ENCODE measurements at places on chromosomes 6 and 20.

DNA sequence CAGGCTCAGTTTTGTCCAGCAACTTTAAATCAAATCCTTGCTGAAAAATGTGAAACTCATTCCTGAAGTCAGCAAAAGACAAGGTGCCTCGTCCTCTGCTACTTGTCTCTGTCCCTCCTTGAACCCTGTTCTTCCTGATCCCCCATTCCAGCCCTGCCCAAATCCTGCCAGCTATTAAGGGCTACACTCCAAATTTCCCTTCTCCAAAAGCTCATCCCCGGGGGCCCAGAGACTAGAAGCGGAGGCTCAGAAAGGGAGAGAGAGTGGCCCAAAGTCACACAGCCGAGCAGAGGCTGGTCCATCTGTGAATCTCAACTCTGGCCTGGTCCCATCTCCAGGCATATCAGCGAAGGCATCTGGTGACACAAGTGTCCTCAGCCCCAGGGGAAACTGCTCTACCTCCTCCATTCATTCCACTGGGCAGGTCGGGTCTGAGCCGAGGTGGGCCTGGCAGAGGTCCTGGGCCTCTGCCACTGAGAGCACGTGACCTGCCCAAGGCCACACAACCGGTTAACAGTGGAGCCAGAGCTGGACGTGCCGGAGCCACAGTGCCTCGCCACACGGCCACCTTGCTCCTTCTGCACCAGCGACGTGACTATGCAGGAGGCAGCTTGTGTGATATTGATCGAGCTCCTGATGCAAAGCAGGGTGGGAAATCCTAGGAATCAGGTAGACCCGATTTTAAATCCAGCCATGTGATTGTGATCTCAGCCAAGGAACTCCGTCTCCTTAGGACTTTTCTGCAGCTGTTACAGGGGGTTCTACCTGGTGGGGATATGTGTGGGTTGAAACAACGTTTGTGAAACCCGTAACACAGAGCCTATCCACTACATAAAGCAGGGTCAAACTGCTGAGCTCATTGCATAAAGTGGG lies 28.6 kb downstream of the NOL4L start:
- DNase-seq: no peak

- DNase-seq: no peak
Observed at GRCh38 chr6:84521511-84521910, 242.9 kb downstream of the TBX18 start.

DNA sequence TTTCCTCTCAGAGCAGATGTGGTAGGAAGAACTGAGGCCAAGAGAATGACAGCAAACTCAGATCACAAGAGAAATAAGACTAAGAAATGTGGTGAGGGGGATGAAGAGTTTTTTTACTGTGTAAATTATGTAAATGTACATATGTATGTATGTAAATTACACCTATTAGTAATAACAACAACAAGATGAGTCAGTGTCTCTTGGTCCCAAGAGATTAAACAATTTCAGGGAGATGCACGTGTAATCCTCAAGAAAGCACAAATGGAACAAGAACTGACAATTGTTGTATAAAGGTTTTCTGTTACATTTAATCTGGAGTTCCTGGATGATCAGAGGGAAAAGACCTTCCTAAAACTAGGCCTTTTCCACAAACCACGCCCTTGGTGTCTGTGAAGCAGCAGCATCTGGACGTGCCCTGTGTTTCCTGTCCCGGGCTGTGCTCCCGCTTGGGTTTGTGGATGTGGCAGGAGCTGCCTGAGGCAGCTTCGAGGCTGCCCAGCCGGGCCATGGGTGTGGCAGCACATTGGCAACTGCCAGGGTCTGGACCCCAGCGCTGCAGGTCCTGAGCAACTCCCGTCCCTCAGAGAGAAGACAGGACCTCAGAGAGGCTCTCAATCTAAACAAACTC lies 994 bp downstream of the CLDN20 start:
- no peak for DNase-seq

DNA sequence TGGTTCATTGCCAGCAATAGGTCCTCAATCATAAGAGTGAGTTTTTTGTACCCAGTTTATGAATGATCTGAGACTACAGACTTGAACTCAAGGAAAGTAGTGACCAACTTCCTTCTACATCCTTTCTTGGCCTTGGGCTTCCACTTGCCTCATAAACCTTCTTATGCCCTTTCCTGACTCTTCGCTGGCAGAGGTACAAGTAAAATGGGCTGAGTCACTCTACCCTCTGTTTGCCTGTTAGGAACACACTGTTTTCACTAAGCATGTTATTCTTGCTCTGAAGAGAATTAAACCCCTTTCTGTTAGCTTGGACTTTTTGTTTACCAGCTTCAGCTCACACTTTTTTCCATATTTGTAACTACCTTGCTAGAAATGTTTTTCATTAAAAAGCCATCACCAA lies 74.4 kb downstream of the PKHD1 start:
- no peak for DNase-seq

DNA sequence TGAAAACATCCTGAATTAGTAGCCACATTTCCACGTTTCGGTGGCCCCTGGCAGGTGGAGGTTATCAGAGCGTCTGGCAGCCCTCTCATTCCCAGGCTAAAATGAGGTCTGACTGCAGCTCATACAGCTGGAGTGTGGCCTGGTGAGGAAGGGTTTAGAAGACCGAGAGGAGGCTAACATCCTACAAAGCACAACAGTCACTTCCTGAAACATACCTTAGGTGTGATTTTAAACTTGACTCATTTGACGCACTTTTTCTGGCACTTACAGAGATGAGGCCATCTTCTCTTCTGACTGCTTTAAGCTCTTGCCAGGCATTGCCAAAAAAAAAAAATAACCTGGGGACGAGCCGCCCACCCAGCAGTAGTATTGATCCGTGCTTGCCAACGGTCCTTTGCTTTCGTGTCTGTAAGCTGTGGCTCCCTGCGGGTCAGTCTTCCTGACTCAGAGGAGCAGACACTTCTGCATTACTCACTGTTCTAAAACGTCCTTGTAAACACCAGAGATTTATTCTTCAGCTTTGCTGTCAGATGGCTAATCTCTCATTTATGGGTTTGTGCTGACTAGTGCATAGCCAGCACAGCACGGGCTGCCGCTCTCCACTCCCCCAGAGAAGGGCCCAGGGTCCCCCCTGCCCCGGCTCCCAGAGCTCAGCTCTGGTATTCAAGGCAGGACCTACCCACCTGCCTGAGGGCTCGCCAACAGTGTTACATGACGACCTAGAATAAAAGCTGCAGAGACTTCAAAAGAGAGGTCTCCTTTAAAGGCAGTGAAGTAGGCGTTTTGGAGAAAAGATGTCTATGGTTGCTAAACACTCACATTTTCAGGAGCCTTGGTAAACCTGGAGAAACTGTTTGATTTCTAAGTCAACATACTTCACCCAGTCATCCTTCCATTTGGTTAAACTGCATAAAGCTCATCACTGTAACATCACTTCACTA lies 78.5 kb upstream of the FRMD1 start:
- DNase-seq: no peak

- DNase-seq: no peak
Observed at GRCh38 chr6:155530219-155530834, 74.7 kb upstream of the NOX3 start.

- DNase-seq: no peak
Observed at GRCh38 chr6:91691449-91691848, 1104.6 kb upstream of the MAP3K7 start.

DNA sequence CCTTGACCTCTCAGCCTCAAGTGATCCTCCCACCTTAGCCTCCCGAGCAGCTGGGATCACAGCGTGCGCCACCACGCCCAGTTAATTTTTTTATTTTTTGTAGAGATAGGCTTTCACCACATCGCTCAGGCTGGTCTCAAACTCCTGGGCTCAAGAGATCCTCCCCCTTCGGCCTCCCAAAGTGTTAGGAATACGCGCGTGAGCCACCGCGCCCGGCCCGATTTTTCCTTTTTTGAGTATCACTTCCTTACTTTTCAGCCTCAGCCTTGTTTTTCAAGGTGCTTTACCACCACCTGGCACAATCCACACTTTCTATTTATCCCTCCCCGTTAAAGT lies 791 bp upstream of the STX11 start:
- DNase-seq: no peak

- DNase-seq: no peak
Observed at GRCh38 chr6:107290491-107290890, 168.9 kb downstream of the PDSS2 start.

DNA sequence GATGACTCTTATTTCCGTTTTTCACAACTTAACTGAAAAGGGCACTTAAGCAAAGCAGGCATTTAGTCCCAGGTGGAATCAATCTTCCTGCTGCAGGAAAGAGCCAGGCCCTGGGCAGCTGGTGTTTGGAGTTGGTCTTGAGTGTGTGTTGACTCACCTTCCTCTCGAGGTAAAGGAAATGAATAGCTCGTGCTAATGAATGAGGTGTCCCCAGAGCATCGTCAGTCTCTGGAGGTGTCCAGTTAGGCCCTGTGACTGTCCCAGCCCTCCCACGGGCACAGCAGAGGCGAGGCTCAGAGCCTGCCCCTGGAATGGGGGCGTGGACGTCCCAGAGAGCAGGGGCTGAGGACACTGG lies 277.7 kb downstream of the NRN1 start:
- DNase-seq: no peak

GRCh38 chr20:10672624-10673127 lies 1.1 kb downstream of the JAG1 start:
- DNase-seq: no peak

- DNase-seq: no peak
Observed at GRCh38 chr20:62590309-62591121, 51.8 kb upstream of the SLCO4A1 start.

GRCh38 chr20:37991157-37991866 lies 41.9 kb downstream of the TTI1 start:
- DNase-seq: no peak

GRCh38 chr20:62782149-62782892 lies 14.0 kb upstream of the MRGBP start:
- DNase-seq: no peak

GRCh38 chr6:130369831-130370230 lies 4.0 kb downstream of the TMEM200A start:
- DNase-seq: no peak

- no peak for DNase-seq
Observed at GRCh38 chr6:157233686-157234085, 89.6 kb downstream of the TMEM242 start.

DNA sequence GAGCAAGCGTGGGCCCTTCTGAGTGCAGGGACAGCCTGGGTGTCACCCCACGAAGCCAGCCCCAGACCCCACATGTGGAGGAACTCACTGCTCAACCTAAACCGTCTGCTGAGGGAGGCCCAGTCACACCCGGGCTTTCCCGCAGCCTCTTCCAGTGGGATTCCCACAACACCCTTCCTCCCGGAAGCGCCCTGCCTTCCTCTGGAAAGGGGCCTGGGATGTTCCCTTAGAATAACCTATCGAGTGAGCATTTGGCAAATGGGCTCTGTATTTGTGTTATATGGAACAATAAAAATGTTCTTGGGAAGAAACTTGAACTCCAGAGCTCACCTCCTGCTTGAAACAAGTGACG lies 100.0 kb upstream of the DUSP22 start:
- DNase-seq: no peak

- DNase-seq: no peak
Observed at GRCh38 chr6:78559056-78559455, 308.3 kb upstream of the IRAK1BP1 start.

- no peak for DNase-seq
Observed at GRCh38 chr6:33317419-33317668, 200 bp downstream of the ZBTB22 start.

GRCh38 chr20:21179757-21180156 lies 53.9 kb downstream of the KIZ start:
- DNase-seq: no peak

DNA sequence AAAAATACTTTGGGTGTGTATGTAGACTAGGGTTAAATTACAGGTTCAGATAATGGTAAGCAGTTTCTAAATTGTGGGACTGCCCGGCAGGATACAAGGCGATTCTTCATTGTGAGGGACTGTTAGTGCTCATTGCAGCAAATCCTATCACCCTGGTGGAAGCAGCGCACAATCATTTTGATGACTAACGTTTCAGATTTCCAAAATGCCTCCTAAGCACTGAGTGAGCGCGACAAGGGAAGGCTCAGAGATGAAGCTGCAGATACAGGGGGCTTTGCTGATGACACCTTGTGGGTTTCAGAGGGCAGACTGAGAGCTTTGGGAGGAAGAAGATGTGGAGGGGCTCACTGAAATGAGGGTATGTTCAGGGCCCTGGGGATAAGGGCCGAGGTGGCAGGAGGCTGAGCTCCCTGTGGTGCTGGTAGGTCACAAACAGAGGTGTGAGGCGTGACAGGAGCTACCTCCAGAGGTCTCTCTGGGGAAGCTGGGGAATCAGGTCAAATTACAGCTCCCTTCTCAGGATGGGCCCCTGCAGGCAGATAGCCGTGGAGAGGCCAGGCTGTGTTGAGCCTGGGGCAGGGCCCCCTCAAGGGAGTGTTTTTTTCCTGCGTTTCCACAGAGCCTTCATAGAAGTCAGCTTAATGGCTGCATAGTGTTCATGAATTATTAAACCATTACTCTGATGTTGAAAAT lies 84.5 kb upstream of the FYN start:
- no peak for DNase-seq

GRCh38 chr20:9322661-9323060 lies 191.7 kb upstream of the LAMP5 start:
- DNase-seq: no peak

- peak; percentile 28 for DNase-seq
Observed at GRCh38 chr6:127514773-127515227, 4.3 kb downstream of the MTCL3 start.

GRCh38 chr6:119608994-119609393 lies 259.4 kb upstream of the MAN1A1 start:
- DNase-seq: no peak

DNA sequence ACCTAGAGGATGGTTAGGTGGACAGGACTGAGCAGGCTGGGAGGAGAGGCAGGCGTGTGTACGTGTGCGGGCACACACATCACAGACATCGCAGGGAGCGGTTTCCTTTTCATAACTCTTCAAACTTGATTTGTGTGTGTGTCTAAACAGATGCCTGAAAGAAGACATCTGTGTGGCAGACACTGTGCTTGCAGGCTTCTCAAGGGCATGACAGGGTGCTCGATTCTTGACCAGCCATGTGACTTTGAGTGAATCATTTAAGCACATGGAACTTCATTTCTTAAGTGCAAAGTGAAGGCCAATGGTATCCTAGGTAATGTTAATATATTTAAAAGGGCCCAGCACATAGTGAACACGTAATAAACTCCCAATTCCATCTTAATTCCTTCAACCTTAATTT lies 186.5 kb downstream of the SCP2D1 start:
- no peak for DNase-seq

DNA sequence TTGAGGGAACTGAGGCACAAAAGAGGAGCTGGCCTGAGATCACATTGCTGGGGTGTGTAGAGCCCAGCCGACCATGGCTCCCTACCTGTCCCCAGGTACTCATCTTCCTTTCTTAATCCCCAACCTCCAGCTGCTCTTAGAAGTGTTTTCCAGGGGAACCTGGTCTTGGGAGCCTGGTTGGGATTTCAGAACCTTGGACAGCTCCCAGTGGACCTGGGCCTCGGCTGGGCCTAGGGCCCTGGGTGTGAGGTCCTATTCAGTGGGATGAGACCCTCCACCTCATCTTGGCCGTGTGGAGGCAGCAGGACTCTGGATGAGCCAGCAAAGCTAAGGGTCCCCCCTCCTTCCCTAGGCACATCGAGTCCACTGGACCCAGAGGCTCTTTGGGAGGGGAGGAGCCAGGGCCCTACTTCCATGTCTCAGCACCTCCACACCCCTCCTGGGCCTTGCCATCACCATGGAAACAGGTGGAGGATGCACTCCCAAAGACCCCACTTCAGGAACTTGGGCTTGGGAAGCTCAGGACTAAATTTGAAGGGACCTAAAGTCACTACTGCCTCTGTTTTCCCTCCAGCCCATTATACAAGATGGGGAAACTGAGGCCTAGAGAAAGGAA lies 38.5 kb downstream of the DLGAP4 start:
- no peak for DNase-seq

GRCh38 chr6:36978421-36979346 lies 7.3 kb downstream of the MTCH1 start:
- no peak for DNase-seq

- no peak for DNase-seq
Observed at GRCh38 chr6:30601815-30602641, 15.0 kb downstream of the PPP1R10 start.
